ENCODE measurements at places on chromosomes 5 and 9. TPM values are rescaled to one million over a fixed set of nuclear protein-coding genes. Genes with fewer than 3 reads are reported as not detected.

- H3K4me1 ChIP-seq, result no peaks in the 10 kb centered on the region
- H3K27ac ChIP-seq, result no peak overlapping the region
- no peaks in the 10 kb centered on the region for H3K27me3 ChIP-seq
Observed at GRCh38 chr5:43926923-43927322, 323.9 kb downstream of the NNT start.

DNA sequence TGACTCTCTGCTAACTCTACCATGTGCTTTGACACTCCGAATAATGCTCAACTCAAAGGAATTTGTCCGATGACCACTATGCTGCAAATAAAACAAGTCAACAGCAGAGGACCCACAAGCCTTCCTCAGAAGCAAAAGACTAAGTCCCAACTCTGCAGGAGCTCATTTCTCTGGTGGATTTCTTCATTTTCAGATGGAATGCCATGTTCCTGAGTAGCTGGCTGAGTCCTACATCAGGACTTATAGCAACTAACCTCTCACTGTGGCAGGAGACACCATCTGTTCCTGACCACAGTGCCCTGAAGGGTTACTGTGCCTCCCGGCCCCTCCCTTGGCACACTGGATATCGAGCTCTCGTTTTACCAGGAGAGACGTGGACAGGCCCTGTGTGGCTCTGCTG is 20.8 kb downstream of the LHFPL2 start:
- no peak overlapping the region for H3K4me3 ChIP-seq
- no peaks in the 10 kb centered on the region for H3K27me3 ChIP-seq
- peak overlapping the region; percentile 64 for H3K27ac ChIP-seq
- H3K4me1 ChIP-seq, result peaks cover 68% of the 10 kb centered on the region

DNA sequence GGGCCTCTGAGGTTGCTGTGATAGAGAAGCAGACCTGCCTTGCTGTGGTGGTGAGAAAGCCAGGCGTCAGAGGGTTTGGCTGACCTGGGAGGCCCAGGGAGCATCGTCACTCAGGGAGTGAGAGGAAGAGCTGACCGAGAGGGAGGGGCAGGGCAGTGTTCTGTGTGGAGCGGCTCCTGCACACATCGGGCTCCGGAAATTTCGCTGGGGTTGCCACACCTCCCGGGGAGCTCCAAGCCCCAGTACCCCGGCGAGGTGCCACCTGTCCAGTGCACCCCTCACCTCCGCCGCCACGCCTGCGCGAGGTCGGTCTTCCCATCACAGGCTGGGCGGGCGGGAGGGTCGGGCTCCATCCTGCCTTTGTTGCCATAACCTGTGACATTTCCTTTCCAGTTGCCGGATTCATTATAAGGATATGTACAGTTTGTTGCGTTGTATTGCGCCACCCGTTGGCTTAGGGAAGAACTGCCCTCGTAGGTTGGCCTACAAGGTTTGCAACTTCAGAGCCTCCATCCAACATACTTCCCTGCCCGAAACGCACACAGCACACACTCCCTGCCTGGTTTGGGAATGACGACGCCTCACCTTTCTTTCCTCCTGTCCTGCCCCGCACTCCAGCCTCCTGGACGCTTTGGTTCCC is 223.2 kb downstream of the CACNA1B start:
- H3K27me3 ChIP-seq, result peaks cover 7% of the 10 kb centered on the region
- no peaks in the 10 kb centered on the region for H3K36me3 ChIP-seq
- H3K4me3 ChIP-seq, result no peak overlapping the region
- no peak for DNase-seq
- H3K4me1 ChIP-seq, result no peaks in the 10 kb centered on the region
- no peak overlapping the region for H3K27ac ChIP-seq

GRCh38 chr9:131740898-131741297 is 1.0 kb upstream of the RAPGEF1 start:
- H3K36me3 ChIP-seq, result no peaks in the 10 kb centered on the region
- H3K4me1 ChIP-seq, result no peaks in the 10 kb centered on the region
- no peaks in the 10 kb centered on the region for H3K27me3 ChIP-seq

DNA sequence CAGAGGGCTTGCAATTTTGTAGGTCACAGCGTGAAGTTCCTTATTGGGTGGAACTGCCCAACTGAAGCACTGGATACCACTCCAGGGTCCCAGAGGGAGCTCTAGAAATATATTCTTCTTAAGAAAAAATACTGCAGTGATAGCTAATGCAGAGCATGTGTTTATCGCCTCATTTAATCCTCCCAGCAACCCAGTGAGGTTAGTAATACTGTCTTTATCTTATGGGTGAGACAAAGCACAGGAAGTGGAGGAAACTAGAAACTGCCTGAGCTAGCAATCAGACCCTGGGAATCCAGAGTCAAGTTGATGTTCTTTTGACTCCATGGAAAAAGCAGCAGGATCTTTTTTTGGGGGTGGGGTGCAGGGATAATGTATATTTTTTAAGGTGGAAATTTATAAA is 153.3 kb downstream of the PJA2 start:
- H3K4me1 ChIP-seq, result no peaks in the 10 kb centered on the region
- no peaks in the 10 kb centered on the region for H3K36me3 ChIP-seq
- no peak overlapping the region for H3K4me3 ChIP-seq
- no peaks in the 10 kb centered on the region for H3K27me3 ChIP-seq

- H3K4me1 ChIP-seq, result no peaks in the 10 kb centered on the region
- no peak overlapping the region for H3K4me3 ChIP-seq
- DNase-seq, result no peak
- H3K36me3 ChIP-seq, result no peaks in the 10 kb centered on the region
Observed at GRCh38 chr9:73037613-73038012, 84.8 kb upstream of the ALDH1A1 start.

DNA sequence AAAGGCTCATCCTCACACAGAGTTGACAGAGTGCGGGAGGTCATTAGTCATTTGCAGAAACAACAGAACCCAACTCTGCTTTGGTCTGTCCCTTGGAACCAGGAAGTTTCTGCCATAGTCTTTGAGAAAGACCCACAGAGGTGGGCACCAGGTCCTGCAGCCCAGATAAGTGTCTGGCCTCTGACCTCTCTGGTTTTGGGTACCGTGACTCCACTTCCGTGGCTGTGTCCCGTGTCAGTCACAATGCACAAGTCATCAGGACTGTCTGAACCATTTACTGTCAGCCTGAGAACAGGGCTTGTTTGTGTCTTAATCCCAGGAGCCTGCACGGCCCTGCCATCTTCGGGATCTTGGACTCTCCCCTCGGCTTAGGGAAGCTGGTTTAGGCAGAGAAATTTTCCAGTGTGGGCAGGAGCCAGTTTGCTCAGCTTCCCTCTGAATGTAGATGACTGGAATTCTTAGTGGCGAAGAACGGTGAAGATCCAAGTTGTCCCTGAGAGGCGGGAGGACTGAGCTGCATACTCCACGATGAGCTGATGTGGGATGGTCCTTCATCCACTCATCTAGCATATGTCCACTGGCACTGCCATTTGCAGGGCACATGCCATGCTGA is 11.9 kb downstream of the GSN start:
- DNase-seq, result no peak
- peaks cover 100% of the 10 kb centered on the region for H3K4me1 ChIP-seq
- no peaks in the 10 kb centered on the region for H3K36me3 ChIP-seq
- H3K27me3 ChIP-seq, result no peaks in the 10 kb centered on the region
- H3K27ac ChIP-seq, result peak overlapping the region; percentile 95

DNA sequence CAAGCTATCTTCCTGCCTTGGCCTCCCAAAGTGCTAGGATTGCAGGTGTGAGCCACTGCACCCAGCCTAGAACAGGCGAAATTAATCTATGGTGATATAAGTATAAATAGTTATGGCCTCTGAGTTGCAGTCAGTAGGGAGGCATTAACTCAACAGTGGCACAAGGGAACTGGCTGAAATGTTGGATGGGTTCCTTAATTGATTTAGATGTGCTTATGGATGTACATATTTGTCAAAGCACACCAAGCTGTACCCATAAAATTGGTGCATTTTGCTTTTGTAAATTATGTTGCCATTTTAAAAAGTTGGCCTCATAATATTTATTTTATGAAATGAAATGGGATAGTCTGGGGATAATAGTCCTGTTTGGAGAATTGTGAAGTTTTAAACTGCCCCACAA is 36.8 kb upstream of the GLIPR2 start:
- no peaks in the 10 kb centered on the region for H3K27me3 ChIP-seq
- H3K4me1 ChIP-seq, result no peaks in the 10 kb centered on the region
- no peaks in the 10 kb centered on the region for H3K36me3 ChIP-seq
- DNase-seq, result no peak
- H3K27ac ChIP-seq, result no peak overlapping the region
- H3K4me3 ChIP-seq, result no peak overlapping the region

DNA sequence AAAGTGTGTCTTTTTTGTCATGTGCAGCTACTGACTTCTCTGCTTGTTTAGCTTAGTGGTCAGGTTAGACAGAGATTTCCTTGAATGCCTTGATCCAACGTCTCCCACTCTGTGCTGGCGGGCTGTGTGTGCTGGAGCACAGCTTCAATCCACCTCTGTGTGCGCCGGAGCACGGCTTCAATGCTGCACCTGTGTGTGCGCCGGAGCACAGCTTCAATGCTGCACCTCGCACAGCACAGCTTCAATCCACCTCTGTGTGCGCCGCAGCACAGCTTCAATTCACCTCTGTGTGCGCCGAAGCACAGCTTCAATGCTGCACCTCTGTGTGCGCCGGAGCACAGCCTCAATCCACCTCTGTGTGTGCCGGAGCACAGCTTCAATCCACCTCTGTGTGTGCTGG is 69.0 kb upstream of the PHYKPL start:
- H3K27me3 ChIP-seq, result no peaks in the 10 kb centered on the region
- no peaks in the 10 kb centered on the region for H3K36me3 ChIP-seq
- H3K4me1 ChIP-seq, result peaks cover 11% of the 10 kb centered on the region
- no peak overlapping the region for H3K4me3 ChIP-seq
- DNase-seq, result peak; percentile 34
- no peak overlapping the region for H3K27ac ChIP-seq

DNA sequence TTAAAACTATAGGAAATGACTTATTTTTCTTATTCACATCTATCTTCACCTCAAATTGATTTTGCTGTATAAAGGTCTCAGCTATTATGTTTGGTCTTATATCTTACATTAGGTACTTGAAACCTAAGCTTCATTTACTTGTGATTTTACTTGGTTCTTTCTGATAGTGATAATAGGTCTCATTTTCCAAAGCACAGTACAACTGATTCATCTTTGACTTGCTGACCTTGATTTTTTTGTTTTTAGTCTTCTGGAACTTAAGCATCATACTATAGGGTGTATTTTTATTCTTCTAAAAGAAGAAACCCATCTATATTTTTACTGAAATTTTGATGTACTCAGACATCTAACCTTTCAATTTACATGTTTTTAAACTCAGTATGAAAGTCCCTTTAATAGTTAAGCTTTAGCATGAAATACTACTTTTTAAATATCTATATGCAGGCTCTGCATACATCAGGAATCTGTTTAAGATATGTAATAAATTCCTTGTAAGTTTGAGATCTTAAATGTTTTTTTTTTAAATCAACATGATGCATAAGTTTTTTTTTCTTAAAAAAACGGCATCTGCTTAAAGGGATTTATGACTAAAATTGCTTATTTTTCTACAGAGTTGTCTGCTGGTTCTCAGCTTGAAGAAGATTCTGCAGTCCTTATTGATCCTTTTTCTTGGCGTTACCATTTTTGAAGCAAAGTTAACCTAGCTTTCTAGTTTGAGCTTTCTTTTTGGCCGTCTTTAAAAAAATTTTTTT is 13.3 kb downstream of the MATR3 start:
- no peaks in the 10 kb centered on the region for H3K27me3 ChIP-seq
- no peak overlapping the region for H3K27ac ChIP-seq
- H3K36me3 ChIP-seq, result no peaks in the 10 kb centered on the region
- H3K4me1 ChIP-seq, result peaks cover 83% of the 10 kb centered on the region
- DNase-seq, result no peak

DNA sequence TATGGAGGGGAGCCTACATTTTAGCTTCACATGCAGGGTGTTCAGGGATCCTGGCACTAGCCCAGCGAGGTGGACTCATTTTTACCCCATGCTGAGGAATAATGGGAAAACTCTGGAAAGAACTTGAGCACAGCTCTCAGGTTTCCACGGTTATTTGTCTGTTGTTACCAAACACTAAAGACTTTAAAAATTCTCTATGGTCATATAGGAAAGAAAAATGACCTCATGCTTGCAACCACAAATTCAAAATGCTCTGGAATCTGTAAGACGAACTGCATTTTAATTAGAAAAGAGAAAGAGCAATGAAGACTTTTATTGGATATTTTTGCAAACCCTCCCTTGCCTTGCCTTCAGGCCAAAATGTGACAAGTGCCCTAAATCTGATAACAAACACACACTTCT is 606.9 kb downstream of the EBF1 start:
- H3K27ac ChIP-seq, result no peak overlapping the region
- DNase-seq, result no peak
- H3K27me3 ChIP-seq, result no peaks in the 10 kb centered on the region

GRCh38 chr9:88425538-88425950 is 37.3 kb downstream of the SPIN1 start:
- no peak overlapping the region for H3K4me3 ChIP-seq
- DNase-seq, result no peak
- H3K27ac ChIP-seq, result peak overlapping the region; percentile 37
- peaks cover 22% of the 10 kb centered on the region for H3K36me3 ChIP-seq
- H3K27me3 ChIP-seq, result no peaks in the 10 kb centered on the region
- H3K4me1 ChIP-seq, result peaks cover 24% of the 10 kb centered on the region

DNA sequence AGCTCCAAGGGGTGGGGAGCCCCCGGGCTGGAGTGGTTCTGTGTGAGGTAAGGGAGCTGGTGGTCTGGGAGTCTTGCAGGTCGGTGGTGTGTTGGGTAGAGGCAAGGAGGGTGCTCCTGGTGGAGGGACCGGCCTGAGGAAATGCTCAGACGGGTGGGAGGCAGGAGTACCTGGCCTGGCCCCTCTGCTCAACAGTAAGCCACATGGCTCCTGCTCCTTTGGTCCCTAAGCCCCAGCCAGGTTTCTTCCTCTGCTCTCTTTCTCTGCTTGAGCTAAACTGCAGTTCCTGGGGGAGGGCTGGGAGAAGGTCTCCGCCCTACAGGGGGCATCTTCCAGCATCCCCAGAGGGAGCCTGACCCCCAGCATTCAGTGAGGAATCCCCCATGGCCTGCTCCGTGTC is 17.2 kb downstream of the TSPAN17 start:
- H3K27me3 ChIP-seq, result peaks cover 16% of the 10 kb centered on the region
- H3K36me3 ChIP-seq, result no peaks in the 10 kb centered on the region
- H3K4me3 ChIP-seq, result no peak overlapping the region
- H3K27ac ChIP-seq, result no peak overlapping the region
- H3K4me1 ChIP-seq, result no peaks in the 10 kb centered on the region

DNA sequence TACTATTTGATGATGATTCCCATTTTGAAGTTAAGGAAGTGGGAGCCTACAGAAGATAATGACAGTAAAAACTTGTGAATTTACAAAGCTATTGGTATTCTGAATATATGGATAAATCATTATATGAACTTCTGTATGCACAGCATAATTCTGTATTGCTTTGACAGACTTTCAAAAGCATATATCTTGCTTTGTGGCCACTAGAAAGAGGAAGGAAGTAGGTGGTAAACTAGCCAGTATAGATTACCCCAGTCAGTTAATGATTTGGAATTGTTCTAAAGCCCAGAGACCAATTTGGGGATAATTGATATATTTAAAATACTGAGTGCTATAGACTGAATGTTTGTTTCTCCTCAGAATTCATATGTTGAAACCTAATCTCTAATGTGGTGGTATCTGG is 53.0 kb downstream of the NR2F1 start:
- no peaks in the 10 kb centered on the region for H3K4me1 ChIP-seq
- no peak overlapping the region for H3K4me3 ChIP-seq
- H3K27me3 ChIP-seq, result no peaks in the 10 kb centered on the region
- H3K36me3 ChIP-seq, result no peaks in the 10 kb centered on the region

PCDHB1 gene
- total RNA-seq, result 0.36 TPM

ASPN gene
- 9.4 TPM for total RNA-seq

SLC6A7 gene
- total RNA-seq, result not detected

IL4 gene
- not detected for total RNA-seq
